IMR-90 (cell line): ENCODE measurements at places on chromosomes 4 and X. TPM values are rescaled to one million over a fixed set of nuclear protein-coding genes. Genes with fewer than 3 reads are reported as not detected.

HAND2 gene
- 0.36 and 0.56 TPM in 2 replicates for total RNA-seq

PFKFB1 gene
- under 0.01 TPM in 1 of 2 replicates, not detected in the other for total RNA-seq

ZMAT1 gene
- not detected in 2 replicates for total RNA-seq

DUSP21 gene
- total RNA-seq: not detected in 2 replicates

RASL11B gene
- total RNA-seq: 0.18 and 0.28 TPM in 2 replicates

ETDA gene
- total RNA-seq: not detected in 2 replicates

NDUFC1 gene
- total RNA-seq: 25.1 and 33.9 TPM in 2 replicates

PRR32 gene
- total RNA-seq: not detected in 2 replicates

CT47B1 gene
- not detected in 2 replicates for total RNA-seq

GAGE12E gene
- not detected in 2 replicates for total RNA-seq

SERTM2 gene
- under 0.01 TPM in 2 replicates for total RNA-seq

SPATA18 gene
- 4.7 and 5.0 TPM in 2 replicates for total RNA-seq

MID2 gene
- total RNA-seq: 3.3 and 4.7 TPM in 2 replicates

SPON2 gene
- total RNA-seq: 21.1 and 21.7 TPM in 2 replicates

WAS gene
- not detected in 2 replicates for total RNA-seq

AR gene
- 2.8 and 4.7 TPM in 2 replicates for total RNA-seq

IL2 gene
- not detected in 2 replicates for total RNA-seq

MTMR8 gene
- under 0.01 TPM in 1 of 2 replicates, not detected in the other for total RNA-seq

P2RY8 gene
- not detected in 2 replicates for total RNA-seq

FOXR2 gene
- not detected in 2 replicates for total RNA-seq

GSX2 gene
- not detected in 2 replicates for total RNA-seq

WWC2 gene
- total RNA-seq: 27.4 and 28.1 TPM in 2 replicates

NUDT11 gene
- 13.8 and 19.2 TPM in 2 replicates for total RNA-seq

PCYT1B gene
- under 0.01 TPM in 1 of 2 replicates, not detected in the other for total RNA-seq

CSN1S1 gene
- not detected in 2 replicates for total RNA-seq

BEND2 gene
- total RNA-seq: not detected in 2 replicates

AKAP4 gene
- total RNA-seq: not detected in 2 replicates

GPC4 gene
- total RNA-seq: 0.54 and 0.56 TPM in 2 replicates

ZNF674 gene
- total RNA-seq: 6.4 and 13.4 TPM in 2 replicates

TEC gene
- total RNA-seq: 0.54 and 1.1 TPM in 2 replicates

CCNB3 gene
- total RNA-seq: 0.18 and 0.28 TPM in 2 replicates

GIMD1 gene
- total RNA-seq: not detected in 2 replicates

ABRAXAS1 gene
- 8.4 and 12.2 TPM in 2 replicates for total RNA-seq

IL21 gene
- total RNA-seq: not detected in 2 replicates

HSFX1 gene
- under 0.01 and 0.18 TPM in 2 replicates for total RNA-seq

NRK gene
- 2.7 and 3.6 TPM in 2 replicates for total RNA-seq

TCEAL5 gene
- total RNA-seq: not detected in 2 replicates

FRMPD4 gene
- total RNA-seq: 1.1 TPM in 2 replicates

RNF150 gene
- total RNA-seq: 10.6 and 18.1 TPM in 2 replicates

NLGN4X gene
- not detected in 2 replicates for total RNA-seq

TMPRSS11A gene
- not detected in 2 replicates for total RNA-seq

PRICKLE3 gene
- total RNA-seq: 3.1 and 3.4 TPM in 2 replicates

ADGRG2 gene
- total RNA-seq: under 0.01 TPM in 2 replicates

H2AZ1 gene
- total RNA-seq: 938 and 1,129 TPM in 2 replicates

FRMD7 gene
- total RNA-seq: not detected in 2 replicates

RENBP gene
- total RNA-seq: 0.18 TPM in 1 of 2 replicates, not detected in the other

FREM3 gene
- total RNA-seq: not detected in 2 replicates

WNK3 gene
- 1.4 TPM in 2 replicates for total RNA-seq

CYSLTR1 gene
- not detected in 2 replicates for total RNA-seq

CTAG1A gene
- not detected in 2 replicates for total RNA-seq
